Fibroblast of skin of back (primary cell): ENCODE measurements at places on chromosomes 13 and 19.
A peak's percentile ranks its signal among the peaks of the same experiment; 100 is the strongest.

DNA sequence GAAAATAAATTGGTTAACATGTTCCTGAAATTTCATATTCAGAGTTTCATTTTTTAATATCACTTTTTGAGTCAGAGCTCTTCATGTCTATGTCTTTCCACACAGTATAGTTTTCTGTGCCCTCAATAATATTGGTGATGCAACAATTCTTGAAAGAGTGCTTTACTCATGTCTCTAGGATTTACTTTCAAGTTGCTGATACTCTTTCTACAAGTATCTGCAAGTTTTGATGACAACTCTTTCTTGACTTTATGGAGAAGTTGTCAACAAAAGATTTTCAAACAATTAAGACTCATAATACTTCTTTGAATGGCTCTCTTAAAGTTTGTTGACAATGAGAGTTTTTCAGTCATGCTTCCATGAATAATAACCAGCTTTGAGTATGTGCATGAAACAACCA is 561.7 kb downstream of the DIAPH3 start:
- DNase-seq, result no peak

- peak; percentile 79 for DNase-seq
Observed at GRCh38 chr13:60162096-60162495, 1.6 kb downstream of the DIAPH3 start.

DNA sequence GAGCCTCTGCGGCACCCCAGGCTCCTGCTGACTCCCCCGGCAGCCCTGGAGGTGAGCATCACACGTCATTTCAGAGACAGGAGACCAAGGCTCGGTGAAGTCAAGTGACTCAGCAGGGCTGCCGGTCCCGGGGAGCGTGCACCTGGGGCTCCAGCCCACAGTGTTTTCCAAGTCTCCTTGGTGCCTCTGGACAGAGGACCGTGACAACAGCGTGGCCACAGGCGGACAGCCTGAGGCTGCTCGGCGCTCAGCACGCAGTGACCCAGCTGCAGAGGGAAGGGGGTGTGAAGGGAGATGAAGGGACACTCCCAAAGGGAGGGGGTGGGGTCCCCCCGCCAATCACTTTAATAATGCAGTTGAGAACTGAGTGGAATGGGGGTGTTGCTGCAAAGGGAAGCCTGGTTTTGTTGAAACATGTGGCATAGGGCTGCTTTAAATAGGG is 17.5 kb upstream of the ASPDH start:
- no peak for DNase-seq

GRCh38 chr13:82747291-82747690 is 1135.0 kb downstream of the SLITRK1 start:
- DNase-seq, result peak; percentile 29

- DNase-seq, result peak; percentile 35
Observed at GRCh38 chr19:3034656-3035541, 5.8 kb upstream of the TLE2 start.

GRCh38 chr19:30111021-30111855 is 169.2 kb downstream of the URI1 start:
- DNase-seq, result no peak

GRCh38 chr19:29947871-29948270 is 5.8 kb downstream of the URI1 start:
- no peak for DNase-seq

GRCh38 chr13:109684824-109685202 is 101.6 kb downstream of the IRS2 start:
- DNase-seq, result no peak
